ENCODE measurements at places on chromosomes 11 and 22.
A peak's percentile ranks its signal among the peaks of the same experiment; 100 is the strongest.

- DNase-seq = no peak
Observed at GRCh38 chr11:30889143-30889794, 303.1 kb upstream of the MPPED2 start.

GRCh38 chr22:36480941-36481392 is 473 bp downstream of the TXN2 start:
- DNase-seq = no peak

DNA sequence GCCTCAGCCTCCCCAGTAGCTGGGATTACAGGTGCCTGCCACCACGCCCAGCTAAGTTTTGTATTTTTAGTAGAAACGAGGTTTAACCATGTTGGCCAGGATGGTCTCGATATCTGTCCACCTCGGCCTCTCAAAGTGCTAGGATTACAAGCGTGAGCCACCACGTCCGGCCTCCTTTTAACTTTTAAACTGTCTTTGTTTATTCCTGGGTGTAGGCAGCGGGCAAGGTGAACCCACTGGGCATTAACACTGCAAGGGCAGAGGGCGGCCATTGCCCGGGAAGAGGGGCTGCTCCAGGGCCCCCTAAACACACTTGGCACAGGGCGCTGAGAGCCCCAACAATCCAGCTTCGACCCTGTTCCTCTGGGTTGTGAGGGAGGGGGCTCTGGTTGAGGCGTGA is 693.6 kb downstream of the BRD1 start:
- DNase-seq = no peak

DNA sequence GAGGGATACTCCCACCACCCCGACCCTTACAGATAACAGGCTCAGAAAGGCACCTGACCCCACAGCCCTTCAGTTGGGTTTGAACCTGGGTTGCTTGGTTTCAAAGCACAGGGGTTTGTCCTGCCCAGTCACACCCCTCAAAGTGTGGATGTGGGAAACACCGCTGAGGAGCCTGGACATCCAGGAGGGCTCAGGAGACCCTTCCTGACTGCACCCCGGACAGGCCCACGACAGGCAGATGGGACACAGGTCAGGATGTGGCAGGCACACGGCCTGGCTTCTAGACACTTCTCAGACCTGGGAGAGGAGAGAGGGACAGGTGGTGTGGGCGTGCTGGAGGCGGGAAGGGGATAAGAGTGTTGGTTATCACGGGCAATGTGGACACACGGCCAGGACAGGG is 932.3 kb downstream of the BRD1 start:
- no peak for DNase-seq

DNA sequence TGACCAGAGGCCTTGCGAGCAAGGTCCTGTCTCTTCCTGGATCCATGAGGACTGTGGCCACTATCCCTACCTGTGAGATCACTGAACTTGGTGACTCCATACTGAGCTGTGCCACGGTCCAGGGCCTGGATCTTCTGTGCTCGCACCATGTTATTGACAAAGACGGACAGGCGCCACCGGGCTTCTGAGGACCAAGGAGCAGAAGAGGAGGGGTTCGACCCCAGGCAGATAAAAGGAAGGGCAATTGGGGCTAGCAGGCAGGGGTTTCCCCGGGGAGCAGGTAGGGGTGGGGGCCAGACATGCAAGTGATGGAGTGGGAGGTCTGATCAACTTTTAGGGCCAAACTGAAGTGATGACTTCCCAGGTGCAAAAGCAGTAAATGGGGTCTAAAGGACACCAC is 2.2 kb downstream of the CTSF start:
- no peak for DNase-seq

- no peak for DNase-seq
Observed at GRCh38 chr11:17221968-17222367, 14.2 kb upstream of the PIK3C2A start.

GRCh38 chr22:37634417-37634924 is 5.0 kb upstream of the SH3BP1 start:
- DNase-seq = no peak

DNA sequence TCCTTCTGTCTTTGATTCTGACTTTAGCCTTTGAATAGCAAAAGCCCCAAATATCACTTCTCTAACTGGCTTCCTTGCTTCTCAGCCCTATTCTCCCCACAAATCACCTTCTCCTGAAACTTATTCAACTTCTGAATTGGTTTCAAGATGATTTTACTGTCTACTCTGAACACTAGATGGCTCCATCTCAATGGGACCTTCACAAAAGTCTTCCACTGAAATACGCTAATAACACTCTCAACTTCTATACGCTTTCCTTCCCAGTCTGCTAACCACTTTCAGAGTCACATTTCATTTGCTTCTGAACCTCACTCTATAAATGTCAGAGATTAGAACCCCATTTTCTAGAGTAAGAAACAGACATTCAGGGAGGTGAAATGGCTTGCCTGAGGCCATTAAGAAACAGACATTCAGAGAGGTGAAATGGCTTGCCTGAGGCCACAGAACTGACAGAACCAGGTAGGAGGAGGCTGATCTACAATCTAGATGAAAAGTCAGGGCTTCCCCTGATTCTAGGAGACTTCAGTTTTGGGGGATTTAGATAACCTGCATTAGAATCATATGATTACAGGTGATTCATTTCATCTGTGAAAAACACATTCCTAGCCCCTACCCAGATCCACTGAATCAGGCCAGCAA is 20.6 kb downstream of the MORC2 start:
- no peak for DNase-seq

- DNase-seq = no peak
Observed at GRCh38 chr11:27485930-27486773, 13.6 kb upstream of the LGR4 start.

GRCh38 chr11:2447253-2447950 is 2.6 kb downstream of the KCNQ1 start:
- no peak for DNase-seq

- no peak for DNase-seq
Observed at GRCh38 chr11:8839957-8840945, 70.7 kb upstream of the AKIP1 start.

DNA sequence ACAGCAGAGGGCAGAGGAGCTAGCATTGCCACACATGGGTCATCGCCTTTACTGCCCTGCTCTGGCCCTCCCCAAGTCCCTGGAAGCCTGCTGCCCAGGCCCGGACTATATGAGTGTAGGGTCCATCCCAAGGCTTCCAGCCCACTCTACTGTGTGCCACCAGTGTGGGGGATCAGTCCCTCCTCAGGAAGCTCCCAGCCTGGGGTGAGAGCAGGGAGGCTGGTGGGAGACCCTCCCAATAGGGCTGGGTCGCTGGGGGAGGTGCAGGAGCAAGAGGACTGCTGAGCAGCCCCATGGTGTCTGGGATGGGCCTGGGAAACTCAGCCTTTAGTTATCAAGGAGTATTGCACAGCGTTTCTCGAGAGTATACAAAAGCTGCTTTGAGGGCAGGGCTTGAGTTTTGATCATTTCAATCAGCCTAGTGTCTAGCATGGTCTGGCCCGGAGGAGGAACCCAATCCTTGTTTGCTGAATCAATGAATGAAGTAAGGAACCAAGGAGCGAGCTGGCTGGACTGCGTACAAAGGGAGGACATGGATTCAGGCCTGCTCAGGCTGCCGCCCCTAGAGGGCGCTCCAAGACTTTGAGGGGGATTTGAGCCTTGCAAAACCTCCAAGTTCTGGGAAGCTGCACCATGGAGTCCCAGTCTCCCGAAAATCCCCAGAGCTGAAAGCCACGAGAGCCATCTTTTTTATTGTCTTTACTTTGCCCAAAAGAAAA is 89.0 kb upstream of the PARVA start:
- DNase-seq = peak; percentile 64

- DNase-seq = no peak
Observed at GRCh38 chr11:116294630-116295029, 478.2 kb downstream of the BUD13 start.

GRCh38 chr22:30455075-30455840 is 16.6 kb downstream of the SEC14L3 start:
- no peak for DNase-seq

DNA sequence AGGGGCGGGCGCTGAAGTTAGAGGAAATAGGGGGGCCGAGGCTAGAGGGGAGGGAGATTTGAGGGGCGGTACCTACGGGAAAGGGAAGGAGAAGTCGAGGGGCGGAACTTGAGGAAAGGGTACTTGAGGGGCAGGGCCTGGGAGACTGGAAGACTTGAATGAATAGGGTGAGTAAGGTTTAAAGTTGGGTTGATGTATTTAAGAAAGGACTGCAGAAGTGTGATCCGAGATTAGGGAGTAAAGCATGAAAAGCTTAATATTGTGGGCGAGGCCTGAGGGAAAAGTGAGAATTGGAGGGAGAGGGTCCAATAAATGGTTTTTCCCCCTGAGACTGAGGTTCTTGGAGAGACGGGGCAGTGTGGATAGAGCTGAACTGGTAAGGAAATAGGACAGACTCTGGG is 723 bp downstream of the HSCB start:
- DNase-seq = no peak

DNA sequence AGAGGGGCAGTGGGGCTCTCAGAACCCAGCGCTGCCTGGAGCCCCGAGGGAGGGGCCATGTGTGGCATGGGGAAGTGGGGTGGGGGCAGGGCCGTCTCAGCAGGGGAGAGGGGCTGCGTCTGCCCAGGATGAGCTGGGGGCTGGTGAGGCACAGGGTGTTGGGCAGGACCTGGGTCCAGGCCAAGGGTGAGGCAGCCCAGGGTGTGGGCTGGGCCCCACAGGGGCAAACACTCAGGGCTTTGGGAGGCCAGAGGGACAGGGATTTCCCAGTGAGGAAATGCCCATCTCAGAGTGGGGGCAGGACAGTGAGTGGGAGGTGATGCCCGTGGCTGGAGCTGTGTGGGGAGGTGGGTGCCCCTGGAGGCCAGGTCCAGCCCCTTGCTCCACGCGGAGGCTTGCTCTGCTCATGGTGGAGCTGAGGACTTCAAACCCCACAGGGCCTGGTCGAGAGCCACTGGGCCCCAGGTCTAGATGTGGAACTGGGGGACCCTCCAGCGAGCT is 5.4 kb downstream of the PLXNB2 start:
- no peak for DNase-seq

- DNase-seq = peak; percentile 26
Observed at GRCh38 chr11:26753723-26754504, 32.1 kb upstream of the SLC5A12 start.

- DNase-seq = no peak
Observed at GRCh38 chr11:42972741-42973140, 339.1 kb upstream of the API5 start.

DNA sequence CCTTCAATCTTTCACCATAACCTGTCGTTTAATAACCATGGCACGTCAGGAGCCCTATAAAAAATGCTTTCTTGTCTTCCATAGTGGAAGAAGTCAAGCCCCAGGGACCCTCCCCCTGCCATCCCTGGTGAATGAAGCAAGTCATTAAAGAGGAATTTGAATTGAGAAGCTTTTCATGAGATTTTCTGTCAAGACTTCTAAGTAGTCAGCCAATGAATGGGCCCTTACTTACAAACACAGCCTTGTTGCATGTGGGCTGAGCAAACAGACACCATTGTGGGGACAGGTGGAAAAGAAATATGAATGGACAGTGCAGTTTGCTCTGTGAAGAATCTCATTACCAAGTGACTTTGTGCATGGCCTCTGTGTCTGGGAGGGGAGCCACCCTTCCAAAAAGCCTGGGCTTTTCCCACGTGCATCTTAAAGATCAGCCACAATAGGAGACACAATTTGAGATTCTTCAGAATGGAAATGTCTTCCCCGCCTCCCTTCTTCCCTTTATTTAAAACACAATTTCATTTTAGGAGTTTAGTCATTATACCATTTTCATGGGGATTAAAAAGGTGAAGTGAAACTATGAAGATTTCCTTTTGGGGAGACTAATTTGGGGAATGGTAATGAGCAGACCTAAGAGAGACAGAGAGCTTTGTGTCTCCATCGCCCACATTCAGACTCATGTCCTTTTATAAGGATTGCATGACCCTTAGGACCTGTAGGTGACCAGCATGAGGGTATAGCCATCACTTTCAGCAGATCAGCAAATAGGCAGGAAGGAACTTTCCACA is 152.0 kb downstream of the LRRC4C start:
- no peak for DNase-seq

- DNase-seq = no peak
Observed at GRCh38 chr11:100294748-100295147, 392.3 kb upstream of the ARHGAP42 start.

GRCh38 chr11:35541621-35542375 is 16.4 kb upstream of the PAMR1 start:
- peak; percentile 86 for DNase-seq

DNA sequence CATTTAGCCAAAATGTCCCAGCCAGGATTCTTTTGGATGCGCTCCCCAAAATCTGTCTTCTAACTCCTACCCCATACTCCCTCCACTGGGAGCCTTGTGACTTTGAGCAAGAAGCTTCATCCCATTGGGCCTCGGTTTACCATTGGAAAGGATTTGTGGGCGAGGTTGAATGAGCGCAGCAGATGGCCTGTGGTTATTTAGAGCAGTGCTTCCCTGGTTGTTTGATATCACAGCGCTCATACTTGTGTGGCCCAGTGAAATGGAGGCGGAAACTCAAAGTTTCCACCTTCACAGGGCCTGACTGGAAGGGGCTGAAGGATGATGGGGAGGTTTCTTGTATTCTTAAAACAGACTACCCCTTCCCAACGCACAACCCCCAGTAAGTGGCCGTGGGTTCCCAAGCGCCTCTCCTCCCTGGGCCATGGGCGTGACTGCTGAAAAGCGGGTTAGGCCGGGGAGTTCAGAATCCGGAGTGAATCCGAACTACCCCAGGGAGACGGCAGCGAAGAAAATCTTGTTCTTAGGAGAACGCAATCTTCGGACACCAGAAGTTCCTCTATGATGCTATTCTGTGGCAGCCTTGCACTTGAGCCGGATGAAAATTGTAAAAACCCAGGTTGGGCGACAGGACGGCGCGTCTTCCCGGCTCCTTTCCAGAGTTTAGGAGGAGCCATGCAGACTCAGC is 1.2 kb upstream of the ATF4 start:
- DNase-seq = no peak

DNA sequence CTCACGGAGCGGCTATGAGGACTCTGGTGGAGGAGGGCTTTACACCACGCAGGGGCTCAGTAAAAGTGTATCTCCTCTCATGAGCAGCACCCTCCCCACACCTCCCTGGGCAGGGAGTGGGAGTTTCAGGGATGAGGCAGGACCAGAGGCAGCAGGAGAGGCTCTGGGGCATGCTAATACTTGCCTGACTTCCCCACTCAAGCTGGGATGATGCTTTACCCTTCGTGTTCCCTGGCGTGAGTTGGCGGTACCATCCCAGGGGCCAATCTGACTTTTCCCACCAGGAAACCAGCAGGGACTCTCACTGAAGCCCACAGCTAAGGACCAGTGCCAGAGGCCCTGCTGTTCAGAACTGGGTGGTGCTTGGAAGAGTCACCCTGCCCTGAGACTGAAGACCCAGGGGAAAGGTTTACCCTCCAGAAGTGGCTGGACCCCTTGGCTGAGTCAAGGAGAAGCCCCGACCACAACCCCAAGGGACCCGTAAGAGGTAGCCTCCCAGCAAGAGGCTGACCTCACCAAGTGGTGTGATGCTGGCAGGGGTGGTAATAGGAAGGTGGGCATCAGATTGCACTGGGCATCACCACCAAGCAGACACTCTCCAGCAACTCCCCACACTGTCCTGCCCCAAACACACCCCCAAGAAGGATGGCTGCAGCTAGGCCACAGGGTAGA is 65.6 kb downstream of the THAP12 start:
- no peak for DNase-seq

GRCh38 chr22:33657670-33658069 is 262.6 kb downstream of the LARGE1 start:
- DNase-seq = no peak

- no peak for DNase-seq
Observed at GRCh38 chr22:19776433-19777031, 16.0 kb downstream of the TBX1 start.

Measured in BJ (cell line).